ACHN (cell line): ENCODE measurements at places on chromosomes 16 and 17.
A peak's percentile ranks its signal among the peaks of the same experiment; 100 is the strongest.

DNA sequence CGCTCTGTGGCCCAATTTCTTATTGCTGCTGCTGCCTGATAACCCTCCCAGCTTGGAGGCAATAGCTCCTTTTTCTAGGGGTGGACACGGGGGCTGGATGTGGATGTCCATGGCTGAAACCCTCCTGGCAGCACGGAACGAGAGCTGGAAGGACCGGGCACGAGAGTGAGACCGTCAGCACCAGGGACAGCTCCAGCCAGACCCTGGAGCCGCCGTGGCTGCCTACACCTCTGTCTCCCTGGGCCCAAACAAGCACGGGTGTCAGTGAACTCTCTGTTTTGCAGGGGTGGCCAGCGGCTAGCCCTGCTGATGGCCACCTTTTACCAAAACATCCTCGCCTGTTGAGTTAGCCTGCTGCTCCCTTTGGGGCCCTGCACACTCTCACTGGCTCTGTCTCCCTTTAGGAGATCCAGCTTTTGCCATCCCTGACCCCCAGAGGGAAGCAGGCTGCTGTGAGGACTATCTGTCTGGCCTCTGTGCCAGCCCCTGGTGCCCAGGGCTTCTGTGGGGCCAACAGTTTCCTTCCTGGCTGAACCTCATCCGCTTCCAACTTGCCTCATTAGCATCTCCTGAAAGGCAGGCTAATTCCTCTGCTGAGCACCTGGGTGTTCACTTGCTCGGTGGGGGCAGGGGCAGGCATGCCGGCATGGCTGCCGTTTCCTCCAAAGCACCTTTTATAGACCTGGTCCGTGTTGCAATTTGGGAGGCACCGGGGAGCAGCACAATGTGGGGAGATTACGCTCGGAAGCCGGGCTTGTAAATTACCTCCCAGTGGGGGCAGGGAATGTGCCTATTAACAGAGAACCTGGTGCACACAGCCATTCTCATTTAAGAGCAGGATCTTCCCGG is 118.1 kb downstream of the ENGASE start:
- DNase-seq: peak; percentile 64

- DNase-seq: no peak
Measured at GRCh38 chr16:68000450-68000849, 1.2 kb upstream of the DPEP2 start.

DNA sequence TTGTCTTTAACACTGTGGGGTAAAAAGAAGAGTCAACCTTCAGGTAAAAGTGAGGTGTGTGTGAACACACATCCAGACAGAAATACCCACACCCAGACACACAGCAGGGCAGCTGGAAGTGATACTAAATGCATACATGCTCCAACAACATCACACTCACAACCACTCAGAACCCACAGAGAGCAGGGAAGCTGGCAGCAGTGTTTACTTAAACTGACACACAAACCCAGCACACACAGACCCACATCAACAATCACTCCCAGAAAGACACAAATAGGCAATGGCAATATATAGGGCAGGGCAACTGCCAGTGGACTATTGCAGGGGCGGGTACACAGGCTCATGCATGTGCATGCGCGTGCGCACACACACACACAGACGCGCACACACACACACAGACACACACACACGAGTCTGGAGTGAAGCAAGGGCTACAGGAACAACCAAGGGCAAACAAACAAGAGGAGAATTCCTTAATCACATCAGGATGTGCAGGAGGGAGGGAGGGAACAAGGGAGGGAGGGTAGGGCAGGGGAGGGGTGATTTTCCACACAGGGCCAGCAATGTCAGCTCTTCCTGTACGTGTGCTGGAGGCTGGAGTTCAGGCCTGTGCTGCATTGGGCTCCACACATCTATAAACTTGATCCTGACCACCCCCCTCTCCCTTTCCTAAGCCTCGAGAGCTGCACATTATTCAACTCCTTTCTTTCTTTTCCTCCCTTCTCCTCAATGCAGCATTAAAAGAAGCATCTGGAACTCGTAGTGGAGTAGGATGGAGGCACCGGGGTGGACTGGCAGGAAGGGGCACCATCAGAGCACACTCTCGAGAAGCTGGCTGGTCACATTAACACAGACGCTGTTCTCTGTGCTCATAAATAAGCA is 30.1 kb downstream of the HIC1 start:
- no peak for DNase-seq

DNA sequence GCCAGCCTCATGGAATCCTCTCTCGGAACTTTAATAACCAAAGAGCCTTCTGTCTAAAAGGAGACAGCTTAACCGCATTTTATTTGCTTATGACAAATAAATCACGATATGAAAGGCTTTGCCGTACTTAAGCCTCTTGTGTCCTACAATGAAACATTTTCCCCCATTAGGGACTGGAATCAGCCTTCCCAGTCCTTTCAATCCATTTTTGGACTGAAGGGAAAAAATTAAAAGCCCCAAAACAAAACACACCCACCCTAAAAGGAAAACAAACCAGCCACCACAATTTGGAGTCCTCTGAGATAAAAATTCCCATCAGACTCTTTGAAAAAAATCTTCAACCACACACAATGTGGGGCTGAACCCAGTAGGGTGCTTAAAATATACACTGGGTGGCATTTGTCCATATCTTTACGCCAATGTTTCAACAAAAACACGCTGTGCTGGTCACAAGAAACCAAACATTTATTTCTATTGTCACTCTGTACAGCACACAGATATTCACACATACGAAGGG is 3.0 kb downstream of the HOXB4 start:
- DNase-seq: no peak

GRCh38 chr16:53982631-53983042 is 278.7 kb downstream of the FTO start:
- DNase-seq: no peak

DNA sequence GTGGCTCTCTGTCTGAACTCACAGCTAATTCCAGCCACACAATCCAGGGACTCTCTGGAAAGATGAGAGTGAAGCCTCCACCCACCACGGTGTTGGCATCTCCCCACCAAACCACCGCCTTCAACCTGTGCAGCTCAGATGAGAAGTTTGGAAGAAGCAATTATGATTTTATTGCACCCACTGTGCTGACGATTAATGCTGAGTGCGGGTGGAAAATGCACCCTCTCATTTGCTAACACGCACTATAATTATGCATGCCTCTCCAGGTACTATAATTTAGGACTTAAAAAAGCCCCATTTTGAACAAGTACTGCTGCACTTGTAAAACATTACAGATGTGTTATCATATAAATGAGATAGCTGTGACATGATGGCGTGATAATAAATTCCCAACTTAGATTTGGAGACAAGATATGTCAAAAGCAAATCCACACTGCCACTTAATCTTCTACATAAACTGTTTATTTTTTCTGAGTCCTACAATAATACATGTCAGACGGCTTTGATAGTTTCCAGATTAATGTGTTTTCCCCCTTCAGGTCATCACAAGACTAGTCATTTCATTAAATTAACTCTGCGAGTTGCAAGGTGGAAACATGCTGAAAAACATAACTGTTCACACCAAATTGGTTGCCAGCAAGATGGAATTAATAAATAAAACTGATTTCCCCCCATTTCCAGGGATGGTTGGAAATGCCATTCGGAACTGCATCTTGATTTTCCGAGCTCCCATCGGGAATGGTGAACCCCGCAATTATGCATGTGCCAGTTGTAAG is 466.5 kb upstream of the MAF start:
- no peak for DNase-seq

DNA sequence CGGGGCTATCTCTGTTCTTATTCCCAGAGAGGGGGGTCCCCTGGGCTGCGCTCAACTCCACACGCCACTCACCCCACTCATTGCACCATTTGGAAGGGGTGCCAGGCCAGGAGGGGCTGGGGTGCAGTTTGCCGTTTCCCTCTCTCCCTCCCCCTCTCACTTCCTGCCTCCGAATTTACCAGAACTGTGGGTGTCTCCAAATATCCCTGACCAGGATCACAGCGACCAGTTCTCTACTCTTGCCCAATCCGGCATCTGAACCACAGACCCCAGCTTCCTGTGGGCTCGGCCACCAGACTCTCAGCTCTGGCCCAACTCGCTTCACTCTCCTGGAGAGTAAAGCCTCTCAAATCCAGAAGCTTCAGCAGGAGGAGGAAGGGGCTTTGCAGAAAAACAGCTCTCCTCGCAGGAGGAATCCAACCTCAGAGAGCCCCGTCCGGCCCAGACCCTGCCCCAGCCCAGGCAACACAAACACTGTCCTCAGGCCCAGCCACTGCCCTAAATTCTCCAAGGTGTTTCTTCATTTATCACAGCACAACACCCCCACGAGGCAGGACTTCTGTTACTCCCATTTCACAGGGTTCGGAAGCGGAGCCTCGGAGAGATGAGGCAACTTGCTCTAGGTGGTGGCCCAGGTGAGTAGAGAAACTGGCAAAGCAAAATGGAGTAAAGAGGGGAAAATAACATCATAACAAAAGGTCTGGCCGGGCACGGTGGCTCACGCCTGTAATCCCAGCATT is 423 bp upstream of the ASGR2 start:
- DNase-seq: no peak

GRCh38 chr17:75348386-75349012 is 57.0 kb downstream of the GRB2 start:
- DNase-seq: no peak

GRCh38 chr17:51764387-51764971 is 394.0 kb downstream of the CA10 start:
- peak; percentile 64 for DNase-seq

DNA sequence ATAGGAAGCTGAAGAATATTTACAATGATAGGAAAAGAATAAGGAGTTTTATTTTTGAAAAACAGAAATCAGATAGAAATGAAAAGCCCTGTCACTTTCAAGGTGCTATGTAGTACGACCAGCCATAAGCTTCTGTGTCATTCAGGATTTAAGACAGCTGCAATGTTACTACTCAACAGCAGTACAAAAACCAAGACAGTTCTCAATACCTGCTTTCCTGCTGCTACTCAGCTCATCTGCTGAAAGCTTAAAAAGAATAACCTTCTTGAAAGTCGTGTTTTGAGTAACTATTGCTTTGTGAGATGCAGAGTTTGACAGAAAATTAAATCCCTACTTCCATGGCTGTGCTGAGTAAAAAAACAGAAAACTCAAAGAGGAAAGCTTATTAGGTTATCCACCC is 8.7 kb downstream of the GRB2 start:
- DNase-seq: no peak

DNA sequence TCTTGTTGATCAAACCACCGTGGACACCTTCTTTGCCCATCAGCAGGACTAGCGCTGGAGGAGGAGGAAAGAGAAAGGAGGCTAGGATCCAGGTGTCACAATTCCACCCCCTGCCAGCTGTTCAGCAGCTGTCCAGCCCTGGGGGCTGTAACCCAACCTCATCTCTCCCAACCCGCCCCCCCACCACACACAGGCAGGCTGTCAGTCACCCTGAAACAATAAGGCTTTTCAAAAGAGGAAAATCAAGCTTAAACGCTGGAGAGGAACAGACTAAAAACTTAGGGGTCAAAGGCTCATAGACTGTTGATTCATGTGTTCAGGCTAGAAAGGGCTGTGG is 2.4 kb downstream of the PFN1 start:
- no peak for DNase-seq

GRCh38 chr17:17313350-17313991 is 10.3 kb downstream of the NT5M start:
- peak; percentile 53 for DNase-seq

DNA sequence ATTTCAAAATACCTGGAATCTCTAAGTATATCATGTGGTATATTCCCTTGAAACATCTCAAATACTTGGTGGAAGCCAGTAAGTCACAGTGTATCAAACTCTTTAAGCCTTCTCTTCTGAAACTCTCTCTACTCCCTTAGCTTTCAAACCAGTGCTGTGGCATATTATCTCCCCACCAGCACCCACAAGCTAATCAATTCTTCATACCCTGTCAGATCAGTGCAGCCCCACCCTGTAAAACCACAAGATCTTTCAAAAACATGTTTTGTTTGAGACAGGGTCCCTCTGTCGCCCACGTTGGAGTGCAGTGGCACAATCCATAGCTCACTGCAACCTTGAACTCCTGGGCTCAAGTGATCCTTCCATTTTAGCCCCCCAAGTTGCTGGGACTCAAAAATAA is 91.6 kb upstream of the C17orf78 start:
- DNase-seq: no peak

- no peak for DNase-seq
Measured at GRCh38 chr17:75319904-75320691, 30.9 kb upstream of the SLC25A19 start.

DNA sequence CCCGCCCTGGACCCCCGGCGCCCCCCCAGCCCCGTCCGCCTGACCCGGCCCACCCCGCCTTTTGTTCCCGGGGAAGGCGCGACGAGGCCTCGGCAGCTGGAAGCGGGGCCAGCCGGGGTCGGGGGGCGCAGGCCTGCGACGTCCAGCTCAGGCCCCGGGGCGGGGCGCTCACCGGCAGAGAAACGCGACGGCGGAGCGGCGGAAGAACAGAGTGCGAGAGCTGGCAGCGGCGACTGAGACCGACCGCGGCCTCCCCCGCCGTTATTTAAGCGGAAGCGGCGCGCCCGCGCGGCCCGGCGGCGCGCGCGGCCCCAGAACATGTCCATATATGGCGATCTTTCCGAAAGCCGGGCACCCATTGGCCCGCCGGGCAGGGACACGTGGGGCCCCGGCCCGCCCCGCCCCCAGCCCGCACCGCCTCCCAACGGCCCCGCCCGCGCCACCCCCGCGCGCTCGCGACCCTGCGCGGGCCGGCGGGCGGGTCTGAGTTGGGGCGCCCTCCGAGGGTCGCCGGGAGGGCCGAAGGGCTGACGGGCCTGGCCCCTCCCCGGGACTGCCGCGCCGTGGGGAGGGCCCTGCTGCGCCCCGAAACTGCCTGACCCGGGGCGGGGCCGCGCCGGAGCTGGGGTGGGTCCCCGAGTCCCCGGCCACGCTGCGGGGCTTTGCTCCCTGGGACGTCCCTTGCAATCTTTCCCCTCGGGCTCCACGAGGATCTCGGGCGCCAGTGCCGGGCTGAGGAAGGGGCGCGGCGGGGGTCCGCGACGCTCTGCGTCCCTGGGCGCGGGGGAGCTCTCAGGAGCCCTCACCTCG is at the start of gene ACTG1:
Gene ACTG1, minus strand, starts transcription at position 238 of the 810 bp plus-strand sequence. CDS start 445 bp downstream, outside the sequence.
- peak; percentile 95 for DNase-seq

- DNase-seq: no peak
Measured at GRCh38 chr17:34099859-34100515, 155.1 kb upstream of the CCL2 start.

GRCh38 chr17:35057332-35057915 is 6.1 kb downstream of the RFFL start:
- DNase-seq: no peak

- DNase-seq: no peak
Measured at GRCh38 chr16:2586901-2587480, 49.2 kb downstream of the PDPK1 start.

- DNase-seq: no peak
Measured at GRCh38 chr17:11882716-11883115, 114.6 kb downstream of the ZNF18 start.

- no peak for DNase-seq
Measured at GRCh38 chr17:63998721-63999679, 849 bp downstream of the PRR29 start.
